ENCODE measurements at places on chromosomes 1 and 21.

DNA sequence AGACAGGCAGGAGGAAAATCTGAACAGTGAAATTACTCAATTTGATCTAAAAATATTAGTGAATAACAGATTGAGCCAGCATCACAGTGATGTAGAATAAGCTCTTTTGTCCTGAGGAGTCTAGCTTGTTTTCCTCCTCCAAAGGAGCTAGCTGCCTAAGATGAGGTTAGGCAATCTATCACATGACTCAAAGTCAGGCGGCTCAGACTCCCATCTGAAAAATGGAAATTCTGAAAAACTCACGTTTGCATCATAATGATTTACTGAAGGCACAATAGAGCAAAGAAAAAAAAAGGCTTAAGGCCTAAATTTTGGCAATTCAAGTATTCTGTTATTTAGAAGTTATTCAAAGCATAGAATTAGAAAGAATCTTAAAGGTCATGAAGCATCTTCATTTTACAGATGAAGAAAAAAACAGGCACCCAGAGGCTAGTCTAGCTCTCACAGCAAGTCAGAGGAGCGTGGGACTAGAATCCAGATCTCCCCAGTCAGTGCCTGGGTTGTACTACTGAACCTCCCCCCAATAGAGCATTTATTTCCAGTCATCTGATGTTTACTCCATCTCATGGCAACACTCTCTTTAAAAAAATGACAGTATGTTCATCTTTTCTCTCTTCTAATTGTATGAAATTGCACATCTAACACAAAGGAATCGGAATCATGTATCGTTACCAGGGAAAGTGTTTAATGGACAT lies 62.5 kb upstream of the ATF3 start:
- DNase-seq: no peak

GRCh38 chr1:42913426-42914091 lies 45.1 kb downstream of the SLC2A1 start:
- peak; percentile 48 for DNase-seq

GRCh38 chr1:150127868-150128267 lies 21.8 kb upstream of the PLEKHO1 start:
- no peak for DNase-seq

DNA sequence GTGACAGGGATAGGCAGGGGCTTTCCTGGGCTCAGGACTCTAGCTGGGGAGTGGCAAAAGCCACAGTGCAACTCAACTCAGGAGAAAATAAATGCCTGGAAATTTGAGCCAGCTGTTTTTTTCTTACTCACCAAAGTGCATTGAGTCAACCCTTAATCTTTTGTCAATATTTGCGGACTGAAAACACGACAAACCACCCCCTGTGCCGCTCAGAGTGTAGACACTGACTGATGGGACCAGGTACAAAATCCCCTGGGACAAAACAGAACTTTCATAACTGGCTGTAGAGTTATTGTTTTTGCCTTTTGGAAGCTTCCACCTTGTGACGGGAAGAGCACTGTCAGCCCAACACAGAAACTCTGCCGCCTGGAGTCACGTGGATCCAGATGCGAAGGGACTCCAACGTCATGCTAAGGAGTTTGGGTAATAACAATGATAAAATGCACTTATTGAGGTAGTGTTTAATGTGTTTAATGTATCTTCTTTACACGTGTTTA lies 164.6 kb downstream of the PLPP3 start:
- DNase-seq: no peak

GRCh38 chr1:223217781-223218180 lies 74.7 kb upstream of the TLR5 start:
- no peak for DNase-seq

DNA sequence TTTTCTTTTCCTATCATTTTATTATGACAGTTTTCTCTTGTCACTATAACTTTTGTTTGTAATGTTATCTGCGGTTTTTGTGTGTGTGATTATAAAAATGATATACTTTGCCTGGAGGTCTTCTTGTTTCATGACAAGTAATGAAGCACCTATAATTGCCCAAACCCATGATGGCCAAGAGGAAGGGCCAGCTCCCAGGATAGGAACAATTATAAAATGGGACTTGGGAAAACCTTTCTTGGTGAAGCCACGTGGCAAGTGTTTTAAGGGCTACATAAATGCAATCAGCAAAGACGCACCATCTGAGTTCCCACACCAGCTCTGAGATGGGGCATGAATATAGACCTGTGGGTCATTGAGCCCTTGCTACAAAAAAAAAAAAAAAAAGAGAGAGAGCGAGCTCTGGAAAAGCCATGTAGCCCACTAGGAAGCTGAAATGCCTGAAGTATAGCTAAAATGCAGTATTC lies 462.6 kb upstream of the RUNX1 start:
- no peak for DNase-seq

GRCh38 chr1:201505503-201505890 lies 1.4 kb downstream of the CSRP1 start:
- DNase-seq: peak; percentile 74

DNA sequence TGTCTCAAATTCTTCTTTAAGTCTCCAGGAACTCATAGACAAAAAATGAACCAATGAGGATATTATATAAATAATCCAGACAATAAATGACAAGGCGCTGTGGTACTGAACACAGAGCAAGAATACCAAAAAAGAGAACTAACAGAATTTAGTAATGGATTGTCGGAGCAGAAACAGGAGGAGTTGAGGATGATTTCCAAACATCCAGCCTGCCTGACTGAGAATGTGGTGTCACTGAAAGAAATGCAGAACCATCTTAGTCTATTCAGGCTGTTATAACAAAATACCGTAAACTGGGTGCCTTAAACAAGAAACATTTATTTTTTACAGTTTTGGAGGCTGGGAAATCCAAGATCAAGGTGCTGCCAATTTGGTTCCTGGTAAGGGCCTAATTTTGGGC lies 79.7 kb downstream of the RGS2 start:
- DNase-seq: no peak

DNA sequence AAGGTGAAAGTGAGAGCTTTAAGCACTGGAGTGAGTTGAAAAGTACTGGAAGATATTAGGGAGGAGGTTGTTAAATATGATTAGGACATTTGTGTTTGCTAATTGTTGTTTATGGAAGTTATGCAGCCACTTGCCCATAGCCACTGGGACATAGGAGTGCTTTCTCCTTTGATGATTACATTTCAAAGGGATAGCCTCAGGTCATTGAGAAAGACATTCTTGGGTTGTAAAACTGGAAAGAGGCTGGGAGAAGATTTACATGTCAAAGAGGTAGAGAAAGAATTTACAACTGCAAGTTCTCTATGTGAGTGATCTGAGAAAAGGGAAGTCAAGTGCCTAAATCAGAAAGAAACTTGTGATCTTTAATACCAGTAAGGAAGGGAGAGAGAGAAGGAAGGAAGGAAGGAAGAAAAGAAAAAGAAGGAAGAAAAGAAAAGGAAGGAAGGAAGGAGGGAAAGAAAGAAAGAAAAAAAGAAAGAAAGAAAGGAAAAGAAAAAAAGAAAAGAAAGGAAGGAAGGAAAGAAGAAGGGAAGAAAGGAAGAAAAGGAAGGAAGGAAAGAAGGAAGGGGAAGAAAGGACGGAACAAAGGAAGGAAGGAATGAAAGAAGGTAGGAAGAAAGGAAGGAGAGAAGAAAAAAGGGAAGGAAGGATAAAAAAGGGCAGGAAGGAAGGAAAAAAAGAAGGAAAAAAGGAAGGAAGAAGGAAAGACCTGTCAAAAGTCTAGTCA lies 284.6 kb upstream of the DPYD start:
- DNase-seq: no peak

DNA sequence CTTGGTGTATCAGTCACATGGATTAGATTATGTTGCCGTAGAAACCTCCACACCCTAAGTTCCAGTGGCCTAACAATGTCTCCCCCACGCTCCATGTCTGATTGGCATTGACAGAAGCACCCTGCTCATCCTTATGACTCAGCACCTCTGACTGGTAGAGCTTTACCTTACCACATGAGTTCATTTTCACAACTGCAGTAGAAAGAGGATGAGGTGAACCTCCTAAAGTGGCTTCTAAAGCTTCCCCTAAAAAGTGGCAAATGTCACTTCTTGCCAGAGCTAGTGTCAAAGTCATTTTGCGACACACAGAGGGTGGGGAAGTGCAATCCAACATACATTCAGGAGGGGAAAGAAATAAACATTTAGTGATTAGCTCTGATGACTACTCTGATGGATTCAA lies 30.6 kb upstream of the LYPD8 start:
- DNase-seq: no peak

DNA sequence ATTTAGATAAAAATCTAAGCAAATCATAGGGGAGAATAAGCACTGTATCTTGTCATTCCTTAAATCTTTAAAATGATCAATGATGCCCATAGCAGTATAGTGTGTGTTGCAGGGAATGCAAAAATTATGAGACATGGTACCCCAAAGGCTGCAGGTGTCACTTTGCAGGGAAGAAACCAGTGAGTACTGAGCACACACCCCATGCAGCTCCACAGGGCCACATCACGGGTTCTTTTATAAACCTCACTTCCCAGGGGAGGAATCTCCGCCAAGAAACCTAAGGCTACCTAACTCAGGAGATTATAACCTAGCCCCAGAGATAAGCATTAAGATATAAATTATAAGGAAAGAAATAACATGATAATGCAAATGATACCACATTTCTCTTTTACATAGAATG lies 115.6 kb downstream of the APP start:
- DNase-seq: no peak
